Left lung (tissue), 14 donors: ENCODE measurements at places on chromosomes 12 and 14. TPM values are rescaled to one million over a fixed set of nuclear protein-coding genes. Genes with fewer than 3 reads are reported as not detected.

The MLF2 gene
- polyA plus RNA-seq = 167 TPM

The OR4N5 gene
- polyA plus RNA-seq = not detected

The AICDA gene
- not detected for polyA plus RNA-seq

The ATG14 gene
- polyA plus RNA-seq = 21.4 TPM

The COCH gene
- polyA plus RNA-seq = 1.3 TPM

The DBX2 gene
- not detected for polyA plus RNA-seq

The SERPINA1 gene
- polyA plus RNA-seq = 18.5 TPM

The ALX1 gene
- 0.23 TPM for polyA plus RNA-seq

The HOXC4 gene
- polyA plus RNA-seq = 3.3 TPM

The CMTM5 gene
- 4.1 TPM for polyA plus RNA-seq

The RPGRIP1 gene
- 0.84 TPM for polyA plus RNA-seq

- no peak for DNase-seq
Measured at GRCh38 chr12:117046011-117046369, 53.2 kb downstream of the TESC start.

- DNase-seq = no peak
Measured at GRCh38 chr12:124928095-124928911, 13.9 kb upstream of the UBC start.

- DNase-seq = no peak
Measured at GRCh38 chr12:115683240-115683780, 594.2 kb downstream of the MED13L start.

GRCh38 chr14:65297744-65298143 is 114.8 kb upstream of the FUT8 start:
- no peak for DNase-seq

DNA sequence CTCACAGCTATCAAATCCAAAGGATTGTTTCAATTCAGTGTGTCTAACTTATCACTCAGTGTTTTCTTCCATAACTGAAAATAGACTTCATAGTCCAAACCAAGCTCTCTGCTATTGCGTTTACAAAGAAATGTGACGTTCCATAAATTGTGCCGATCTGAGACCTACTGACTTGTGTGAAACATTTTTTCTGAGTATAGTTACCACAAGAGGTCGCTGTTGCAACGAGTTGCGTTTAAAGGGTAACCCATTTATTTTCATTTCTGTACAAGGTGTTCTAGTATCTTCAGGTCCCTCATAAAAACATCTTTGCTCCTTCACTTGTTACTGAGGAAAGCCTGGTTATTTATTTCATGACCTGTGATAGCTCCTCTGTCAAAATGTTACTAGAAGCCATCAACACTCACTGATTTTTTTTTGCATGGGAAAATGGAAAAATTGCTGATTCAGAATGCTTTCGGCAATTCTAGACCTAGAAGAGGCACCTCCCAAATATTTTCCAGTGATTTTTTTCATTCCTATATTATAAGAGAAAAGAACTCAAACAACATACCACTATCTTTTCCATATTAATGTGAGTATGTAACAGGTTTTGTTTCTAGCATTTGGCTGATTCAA is 60.9 kb upstream of the OR4E1 start:
- DNase-seq = no peak

GRCh38 chr12:820336-820735 is 68.0 kb downstream of the WNK1 start:
- DNase-seq = no peak

DNA sequence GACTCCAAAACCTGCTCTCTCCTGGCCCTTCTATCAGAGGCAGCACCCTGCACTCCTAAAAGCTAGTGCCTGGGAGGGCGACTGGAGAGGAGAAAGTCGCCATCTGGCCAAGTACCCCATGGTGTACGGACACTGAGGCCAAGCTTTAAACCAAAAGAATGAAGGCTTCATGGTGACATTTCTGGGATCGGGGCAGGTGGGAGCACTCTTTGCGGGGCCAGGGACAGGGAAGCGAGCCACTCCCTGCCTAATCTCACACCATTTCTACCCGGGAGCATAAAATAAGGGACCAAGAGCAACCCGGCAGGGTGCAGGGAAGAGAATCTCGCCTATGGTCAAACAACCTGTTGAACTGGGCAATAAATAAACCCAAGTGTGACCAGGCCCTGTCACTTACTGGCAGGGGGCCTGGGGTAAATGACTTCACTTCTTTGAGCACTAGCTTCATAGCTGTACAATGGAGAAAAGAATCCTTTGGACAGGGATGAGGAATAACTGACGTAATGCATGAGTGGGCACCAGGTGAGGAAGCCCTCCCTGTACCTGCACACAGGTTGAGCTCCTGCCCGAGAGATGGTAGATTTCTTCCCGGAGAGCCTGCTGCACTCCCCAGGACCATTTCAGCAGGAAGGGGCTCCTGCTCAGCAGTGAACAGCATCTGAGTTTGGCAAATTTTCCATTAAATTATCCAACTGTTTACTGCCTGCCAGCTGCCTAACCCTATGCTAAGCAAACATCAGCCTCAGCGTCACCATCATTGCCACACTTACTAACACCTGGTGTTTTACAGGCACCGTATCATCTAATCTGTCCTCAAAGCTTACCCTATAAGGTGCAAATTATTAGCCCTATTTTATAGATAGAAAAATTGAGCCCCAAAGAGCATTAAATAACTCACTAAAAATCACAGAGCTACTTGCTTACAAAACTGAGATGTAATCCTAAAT is 2.0 kb downstream of the SERPINA1 start:
- DNase-seq = no peak

GRCh38 chr12:3213188-3213587 is 136.0 kb downstream of the TSPAN9 start:
- DNase-seq = peak; percentile 36

DNA sequence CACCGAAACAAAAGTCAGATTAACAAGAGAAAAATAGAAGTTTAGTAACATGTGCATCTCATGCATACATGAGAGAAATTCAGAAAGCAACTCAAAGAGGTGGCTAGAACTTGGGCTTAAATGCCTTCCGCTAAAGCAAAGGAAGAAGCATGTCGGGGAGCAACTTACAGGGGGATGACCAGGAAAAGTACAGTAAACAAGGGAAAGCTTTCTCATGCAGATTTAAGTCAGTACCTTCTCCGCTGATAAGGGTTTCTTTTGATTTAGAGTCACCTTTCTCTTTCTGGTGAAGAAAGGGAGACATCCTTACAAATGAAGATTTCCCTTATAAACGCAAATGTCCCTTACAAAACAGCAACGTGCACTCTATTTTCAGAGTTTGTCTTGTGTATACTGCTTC is 6.0 kb upstream of the RNASE6 start:
- DNase-seq = no peak

GRCh38 chr12:103780093-103780440 is 61.0 kb downstream of the NT5DC3 start:
- DNase-seq = no peak

- no peak for DNase-seq
Measured at GRCh38 chr12:106386813-106387535, 29.4 kb downstream of the POLR3B start.

GRCh38 chr14:63878052-63878451 is 25.2 kb downstream of the SYNE2 start:
- DNase-seq = no peak

DNA sequence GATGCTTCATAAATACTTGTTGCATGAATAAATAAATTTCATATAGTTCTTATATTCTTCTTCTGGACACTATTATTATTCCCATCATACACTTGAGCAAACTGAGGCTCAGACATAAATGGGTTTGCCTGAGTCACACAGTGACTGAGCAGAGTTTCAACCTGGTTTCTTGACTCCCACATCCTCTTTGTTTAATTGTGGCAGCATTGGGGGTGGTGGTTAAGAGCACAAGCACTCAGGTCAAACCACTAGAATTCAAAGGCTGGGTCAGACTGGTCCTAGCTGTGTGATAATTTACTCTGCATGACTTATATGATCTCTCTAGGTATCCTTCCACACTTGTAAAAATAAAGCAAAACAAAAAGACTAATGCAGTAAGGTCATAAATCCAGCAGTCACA is 274.9 kb upstream of the SRRM4 start:
- no peak for DNase-seq

- DNase-seq = no peak
Measured at GRCh38 chr14:95248432-95248831, 71.3 kb downstream of the CLMN start.

- DNase-seq = no peak
Measured at GRCh38 chr12:91833780-91834359, 311.8 kb downstream of the BTG1 start.
